ENCODE measurements at places on chromosomes 6 and 20. TPM values are rescaled to one million over a fixed set of nuclear protein-coding genes. Genes with fewer than 3 reads are reported as not detected.

GRCh38 chr6:64459411-64459944 lies 823.9 kb downstream of the PHF3 start:
- DNase-seq: no peak

TRIM15 gene
- polyA plus RNA-seq: not detected

SLC32A1 gene
- polyA plus RNA-seq: 2.4 TPM

- no peak for DNase-seq
Measured at GRCh38 chr20:5040345-5040744, 39.0 kb upstream of the SLC23A2 start.

GRCh38 chr6:34039943-34040342 lies 105.9 kb downstream of the GRM4 start:
- DNase-seq: no peak

PSMB9 gene
- polyA plus RNA-seq: 6.1 TPM

GABRR1 gene
- polyA plus RNA-seq: 2.0 TPM

ZC2HC1B gene
- not detected for polyA plus RNA-seq
